ENCODE measurements at places on chromosomes 6 and 20. TPM values are rescaled to one million over a fixed set of nuclear protein-coding genes. Genes with fewer than 3 reads are reported as not detected.

MYT1 gene
- total RNA-seq = 0.21 TPM

VWA7 gene
- 10.0 TPM for total RNA-seq

ECT2L gene
- 9.9 TPM for total RNA-seq

BCAS1 gene
- not detected for total RNA-seq

MEI4 gene
- total RNA-seq = 0.59 TPM

ABRACL gene
- total RNA-seq = 13.9 TPM

BNIP5 gene
- total RNA-seq = not detected

FGD2 gene
- 1.7 TPM for total RNA-seq

DNA sequence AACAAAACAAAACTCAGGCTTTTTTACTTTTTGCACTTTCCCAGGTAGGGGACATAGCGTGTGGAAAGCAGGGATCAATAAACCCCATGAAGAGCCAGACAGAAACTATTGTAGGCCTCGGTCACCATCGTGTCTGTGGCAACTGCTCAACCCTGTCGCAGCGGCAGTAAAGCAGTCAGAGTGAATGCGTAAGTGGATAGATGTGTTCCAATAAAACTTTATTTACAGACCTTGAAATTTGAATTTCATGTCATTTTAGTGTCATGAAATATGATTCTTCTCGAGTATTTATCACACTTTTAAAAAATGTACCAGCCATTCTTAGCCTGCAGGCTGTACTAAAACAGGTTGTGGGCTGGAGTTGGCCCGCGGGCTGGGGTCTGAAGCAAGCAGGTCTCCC, 14.5 kb downstream of the BMP7 start:
- DNase-seq = no peak

GRCh38 chr6:164996838-164997237, 312.6 kb downstream of the C6orf118 start:
- DNase-seq = no peak

GRCh38 chr6:72616406-72617015, 5.4 kb upstream of the KCNQ5 start:
- no peak for DNase-seq

DNA sequence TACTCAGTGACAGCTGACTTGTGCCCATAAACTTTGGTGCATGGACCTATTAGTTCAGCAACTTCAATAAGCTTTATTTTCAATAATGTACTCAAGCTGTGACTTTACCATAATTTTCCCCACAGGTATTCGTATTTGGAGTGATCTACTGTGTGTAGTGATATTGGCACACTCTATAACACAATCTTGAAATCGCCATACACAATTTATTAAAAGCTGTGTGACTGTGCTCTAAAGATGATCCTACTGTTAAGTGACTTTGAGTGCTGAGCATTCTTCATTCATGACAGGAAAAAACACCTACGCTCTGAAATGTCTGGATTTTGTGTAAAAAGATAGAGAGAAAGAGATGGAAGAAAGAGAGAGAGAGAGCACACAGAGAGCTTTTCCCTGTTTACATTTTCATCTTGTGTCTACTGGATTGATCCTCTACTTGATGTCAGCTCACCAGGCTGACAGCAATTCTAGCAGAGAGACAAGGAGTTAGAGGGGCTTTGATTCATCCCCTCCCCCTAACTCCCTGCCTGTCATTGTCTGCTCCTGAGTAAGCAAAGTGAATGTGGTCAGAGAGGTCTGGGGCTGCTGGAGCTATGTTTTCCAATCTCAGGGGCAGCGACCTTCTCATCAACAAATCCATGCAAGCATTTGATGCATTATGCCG, 538.7 kb upstream of the POU3F2 start:
- DNase-seq = no peak

DNA sequence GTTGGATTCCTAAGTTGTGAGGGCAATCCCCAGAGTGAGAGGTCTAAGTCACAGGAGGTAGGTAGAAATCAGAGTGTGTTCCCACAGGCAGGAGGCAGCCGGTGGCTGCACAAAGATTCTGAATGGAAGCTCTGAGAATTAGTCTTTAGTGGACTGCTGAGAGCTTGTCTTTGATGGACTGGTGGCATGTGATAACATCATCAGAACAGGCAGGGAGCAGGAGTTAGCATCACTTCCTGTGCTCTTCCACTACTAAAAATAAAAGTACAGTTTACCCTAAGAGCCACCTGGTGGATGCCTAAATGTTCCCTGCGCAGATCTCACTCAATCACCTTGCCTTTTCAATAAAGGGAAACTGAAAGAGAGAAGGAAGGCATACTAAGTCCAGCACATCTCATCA, 294.6 kb upstream of the POU3F2 start:
- DNase-seq = no peak

GRCh38 chr6:42530296-42530695, 33.5 kb upstream of the UBR2 start:
- DNase-seq = no peak

GRCh38 chr20:695165-695866, 19.7 kb upstream of the SCRT2 start:
- DNase-seq = no peak

DNA sequence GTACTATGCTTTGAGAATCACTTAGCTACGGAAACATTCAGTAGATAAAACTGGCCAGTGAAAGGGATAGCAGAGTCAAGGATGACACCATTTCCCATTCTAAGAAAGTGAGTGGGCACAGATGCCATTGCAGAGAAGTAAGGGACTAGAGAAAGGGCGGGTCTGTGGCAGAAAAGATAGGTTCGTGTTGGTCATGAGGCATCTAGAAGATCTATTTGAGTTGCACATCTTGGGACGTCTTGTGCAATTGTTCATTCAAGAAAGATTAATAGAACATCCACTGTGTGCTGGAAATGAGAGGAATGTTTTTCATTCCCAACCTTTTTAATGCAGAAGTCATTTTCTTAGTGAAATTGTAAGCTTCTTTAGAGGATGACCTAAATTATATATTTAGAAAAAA, 161.7 kb downstream of the PLCB1 start:
- no peak for DNase-seq

DNA sequence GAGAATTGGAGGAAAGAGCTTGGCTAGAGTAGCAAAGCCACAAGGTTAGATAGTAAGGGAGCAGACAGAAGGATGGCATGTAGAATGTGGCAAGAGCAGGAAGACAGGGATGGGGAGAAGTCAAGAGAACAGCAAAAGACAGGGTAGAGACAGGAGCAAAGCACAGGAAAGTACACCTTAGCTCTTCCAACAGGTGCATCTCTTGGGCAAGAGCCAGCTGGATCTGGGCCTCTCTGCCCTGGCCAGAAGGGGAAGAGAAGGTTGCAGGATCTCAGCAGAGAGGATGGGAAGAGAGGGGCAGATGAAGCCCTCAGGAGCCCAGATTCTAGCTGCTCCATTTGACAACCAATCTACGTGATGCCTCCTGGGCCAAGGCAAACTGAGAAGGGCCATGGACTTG, 16.7 kb downstream of the SCUBE3 start:
- DNase-seq = no peak

DNA sequence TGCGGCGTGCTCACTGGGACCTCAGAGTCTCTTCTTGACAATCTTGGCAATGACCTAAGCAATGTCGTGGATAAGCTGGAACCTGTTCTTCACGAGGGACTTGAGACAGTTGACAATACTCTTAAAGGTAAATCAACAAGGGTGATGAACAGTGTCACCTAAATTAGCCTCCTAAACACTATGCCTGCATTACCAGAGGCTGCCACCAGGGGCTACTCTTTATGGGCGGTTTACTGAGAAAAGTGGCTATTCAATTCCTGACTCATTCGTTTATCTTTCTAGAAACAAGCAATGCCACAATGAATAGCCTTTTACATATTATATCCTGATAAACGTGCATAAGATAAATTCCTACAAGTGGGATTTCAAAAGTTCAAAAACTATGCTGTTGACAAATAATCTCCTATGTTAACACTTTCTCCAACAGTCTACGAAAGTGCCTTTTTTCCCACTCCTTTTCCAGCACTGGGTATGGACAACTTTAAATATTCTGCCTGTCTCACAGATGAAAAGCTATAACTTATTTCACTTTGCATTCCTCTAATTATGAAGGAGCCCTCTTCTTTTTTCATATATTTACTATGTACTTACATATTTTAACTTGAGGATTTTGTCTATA, 1.3 kb downstream of the BPIFA2 start:
- no peak for DNase-seq

DNA sequence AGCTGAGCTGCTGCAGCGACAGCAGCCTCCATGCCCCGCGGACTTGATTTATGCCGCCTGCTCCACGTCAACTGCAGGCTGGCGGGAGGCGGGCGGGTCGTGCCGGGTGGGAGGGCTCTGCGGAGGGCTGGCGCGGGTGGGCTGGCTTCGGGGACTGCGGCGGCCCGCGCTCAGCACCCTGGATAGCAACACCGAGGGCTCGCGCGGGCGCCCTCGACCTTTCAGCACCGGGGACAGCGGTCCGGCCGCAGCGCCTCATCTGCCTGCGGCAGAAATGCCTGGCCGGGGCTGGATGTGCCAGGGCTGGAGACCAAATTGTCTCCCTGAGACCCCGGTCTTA, 792 bp downstream of the SNAP25 start:
- DNase-seq = peak; percentile 80

- no peak for DNase-seq
Observed at GRCh38 chr6:143940011-143940597, 68.0 kb downstream of the PLAGL1 start.

DNA sequence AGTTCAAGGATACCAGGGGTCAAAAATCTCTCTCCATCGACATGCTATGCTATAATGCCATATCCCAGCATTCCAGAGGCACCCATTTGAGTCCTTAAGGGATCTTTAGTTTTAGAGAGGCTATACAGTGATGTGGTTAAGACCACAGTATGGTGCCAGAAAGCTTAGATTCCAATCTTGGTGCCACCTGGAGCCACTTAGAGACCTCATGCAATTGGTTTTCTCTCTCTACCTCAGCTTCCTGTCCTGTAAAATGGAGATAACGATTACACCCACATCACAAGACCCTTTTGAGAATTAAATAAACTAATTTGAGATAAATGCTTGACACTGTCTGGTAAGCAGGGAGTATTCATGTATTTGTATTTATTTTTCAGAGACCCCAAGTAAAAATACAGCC, 39.0 kb downstream of the PLAGL1 start:
- DNase-seq = no peak

GRCh38 chr6:160891690-160892089, 99.9 kb upstream of the MAP3K4 start:
- no peak for DNase-seq

DNA sequence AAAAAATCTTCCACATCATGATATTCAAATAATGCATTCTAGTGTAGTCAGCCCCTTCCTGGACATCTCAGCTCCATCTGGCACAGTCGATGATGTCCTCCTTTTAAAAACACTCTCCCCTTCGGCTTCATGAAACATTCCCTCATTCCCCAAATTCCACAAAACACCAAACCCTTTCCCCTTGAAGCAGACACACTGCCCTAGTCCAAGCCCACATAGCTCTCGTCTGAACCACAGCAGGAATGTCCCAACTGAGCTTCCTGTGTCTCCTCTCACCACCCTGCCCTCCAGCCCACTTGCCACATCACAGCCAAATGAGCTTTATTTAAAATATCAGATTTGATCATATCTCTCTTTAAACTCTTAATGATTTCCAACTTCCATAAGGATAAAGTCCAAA, 106.4 kb upstream of the CARMIL1 start:
- DNase-seq = no peak

DNA sequence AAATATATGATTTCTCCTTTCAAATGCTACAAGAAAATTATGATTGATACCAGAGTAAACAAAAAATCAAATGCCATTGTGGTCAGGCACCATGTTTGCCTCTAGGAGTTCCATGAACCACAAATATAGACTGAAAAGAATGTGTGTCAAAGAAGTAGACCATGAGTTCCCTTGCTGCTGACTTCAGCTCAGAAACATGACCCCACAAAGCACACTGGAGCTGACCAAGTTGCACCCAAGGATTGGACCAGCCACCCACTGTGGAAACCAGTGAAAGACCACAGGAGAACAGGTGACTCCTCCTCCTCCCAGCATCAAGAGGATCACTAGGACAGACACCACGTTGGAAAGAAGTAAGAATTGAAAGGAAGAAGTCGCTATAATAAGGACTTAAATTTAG, 90.8 kb upstream of the TENT5A start:
- DNase-seq = no peak

DNA sequence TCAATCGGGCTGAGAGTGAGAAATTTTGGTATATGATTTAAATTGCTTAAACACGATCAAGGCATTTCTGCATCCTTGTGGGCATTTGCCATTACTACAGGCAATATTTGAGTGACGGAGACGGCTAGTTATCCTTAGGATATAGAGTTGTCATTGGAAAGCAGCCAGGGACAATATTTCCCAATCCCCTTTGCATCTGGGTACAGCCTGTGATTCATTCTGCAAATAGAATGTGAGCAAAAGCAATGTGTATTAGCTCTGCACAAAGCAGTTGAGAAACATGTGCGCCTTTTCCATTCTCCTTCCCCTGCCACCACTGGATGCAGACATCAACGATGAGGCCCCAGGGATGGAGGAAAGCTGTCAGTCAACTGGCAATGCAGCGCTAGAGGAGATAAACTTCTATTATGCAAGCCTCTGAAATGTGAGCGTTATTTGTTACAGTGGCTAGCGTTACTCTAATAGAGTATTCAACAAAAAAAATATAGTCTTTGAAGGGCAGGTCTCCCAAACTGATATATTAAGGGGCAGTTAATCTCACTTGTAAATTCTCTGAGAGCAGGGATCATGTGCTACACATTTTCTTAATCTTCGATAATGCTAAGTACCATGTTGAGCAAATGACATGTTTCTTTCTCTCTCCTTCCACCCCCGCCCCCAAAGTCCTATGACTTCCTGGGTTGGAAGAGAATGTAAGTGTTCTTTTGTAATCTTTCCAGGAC, 37.1 kb upstream of the NCOA3 start:
- peak; percentile 23 for DNase-seq

- DNase-seq = no peak
Observed at GRCh38 chr20:61404303-61404702, 152.2 kb downstream of the CDH4 start.

GRCh38 chr6:144439016-144439415, 153.9 kb downstream of the UTRN start:
- no peak for DNase-seq

DNA sequence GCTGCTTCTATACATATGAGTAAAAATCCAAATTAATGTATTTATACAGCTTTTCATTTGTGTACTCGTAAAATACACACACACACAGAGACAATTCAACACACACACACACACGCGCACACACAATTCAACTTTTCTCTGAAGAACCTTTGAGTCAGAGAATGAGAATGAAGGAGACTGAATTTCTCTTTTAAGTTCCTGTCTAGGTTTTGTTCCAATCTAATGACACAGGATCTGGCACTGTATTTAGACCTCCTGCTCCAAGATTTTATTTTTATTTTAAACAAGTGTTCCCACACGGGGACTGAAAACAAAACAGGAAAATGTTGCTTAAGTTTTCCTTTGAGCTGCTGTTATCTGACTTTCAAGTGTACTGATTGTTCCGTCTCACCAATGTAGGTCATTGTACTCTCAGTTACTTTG, 250.8 kb downstream of the LAMA2 start:
- no peak for DNase-seq
